ENCODE measurements at places on chromosomes 12 and 14. TPM values are rescaled to one million over a fixed set of nuclear protein-coding genes. Genes with fewer than 3 reads are reported as not detected.

Gene MGAT4C
- polyA plus RNA-seq: under 0.01 TPM

Gene SLC10A1
- polyA plus RNA-seq: not detected

- H3K36me3 ChIP-seq: no peaks in the 10 kb centered on the region
- no peaks in the 10 kb centered on the region for H3K27me3 ChIP-seq
- no peak overlapping the region for H3K4me3 ChIP-seq
- DNase-seq: no peak
Measured at GRCh38 chr12:91704446-91704845, 441.2 kb downstream of the BTG1 start.

GRCh38 chr12:59941461-59941860 is 345.6 kb downstream of the SLC16A7 start:
- H3K4me1 ChIP-seq: peaks cover 7% of the 10 kb centered on the region
- no peaks in the 10 kb centered on the region for H3K27me3 ChIP-seq
- H3K27ac ChIP-seq: no peak overlapping the region

Gene CLEC4D
- not detected for polyA plus RNA-seq

GRCh38 chr14:69357544-69358200 is 40.4 kb downstream of the ERH start:
- no peaks in the 10 kb centered on the region for H3K27me3 ChIP-seq
- no peak overlapping the region for H3K4me3 ChIP-seq
- DNase-seq: no peak

Gene KRT5
- polyA plus RNA-seq: 5.6 TPM

GRCh38 chr12:115343601-115344000 is 659.6 kb upstream of the TBX3 start:
- no peaks in the 10 kb centered on the region for H3K27me3 ChIP-seq
- no peaks in the 10 kb centered on the region for H3K4me1 ChIP-seq

Gene CFAP73
- polyA plus RNA-seq: not detected

GRCh38 chr14:55950135-55950534 is 168.1 kb upstream of the PELI2 start:
- no peaks in the 10 kb centered on the region for H3K4me1 ChIP-seq
- DNase-seq: no peak
- no peak overlapping the region for H3K27ac ChIP-seq
- H3K27me3 ChIP-seq: no peaks in the 10 kb centered on the region
- no peak overlapping the region for H3K4me3 ChIP-seq
- no peaks in the 10 kb centered on the region for H3K36me3 ChIP-seq

Gene LRRK2
- polyA plus RNA-seq: 1.7 TPM

Gene PCK2
- polyA plus RNA-seq: 380 TPM

All from small intestine (tissue), 16 donors.